NCI-H510A treated with DMSO at 0.1 percent for 48 hours (cell line): ENCODE measurements at places on chromosomes 6 and 20.

- DNase-seq, result no peak
Observed at GRCh38 chr20:33874129-33874528, 63.0 kb downstream of the CHMP4B start.

GRCh38 chr6:41505122-41506049, 40.8 kb upstream of the FOXP4 start:
- DNase-seq, result peak; percentile 57

GRCh38 chr20:51386586-51386985, 155.9 kb downstream of the NFATC2 start:
- no peak for DNase-seq

DNA sequence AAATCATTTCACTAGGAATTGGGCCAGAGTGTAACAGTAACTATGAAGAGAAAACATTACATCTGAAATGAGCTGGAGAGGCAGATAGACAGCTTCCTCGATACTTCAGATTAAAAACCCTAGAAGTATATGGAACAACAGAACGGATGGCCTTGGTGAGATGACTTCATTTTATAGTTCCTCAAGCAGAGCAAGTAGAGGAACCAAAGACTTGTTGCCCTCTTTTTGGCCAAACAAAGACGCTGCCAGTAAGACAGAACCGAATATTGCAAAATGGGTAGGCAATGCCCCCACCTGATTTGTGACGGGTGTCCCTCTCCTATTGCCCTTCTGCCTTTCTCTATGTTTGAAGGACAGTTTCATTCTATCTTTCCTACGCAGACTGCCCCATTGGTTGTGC, 53.5 kb downstream of the AGPAT4 start:
- DNase-seq, result no peak

- peak; percentile 73 for DNase-seq
Observed at GRCh38 chr20:13105864-13106457, 97.2 kb downstream of the SPTLC3 start.

GRCh38 chr6:45757443-45758130, 258.1 kb downstream of the CLIC5 start:
- no peak for DNase-seq

DNA sequence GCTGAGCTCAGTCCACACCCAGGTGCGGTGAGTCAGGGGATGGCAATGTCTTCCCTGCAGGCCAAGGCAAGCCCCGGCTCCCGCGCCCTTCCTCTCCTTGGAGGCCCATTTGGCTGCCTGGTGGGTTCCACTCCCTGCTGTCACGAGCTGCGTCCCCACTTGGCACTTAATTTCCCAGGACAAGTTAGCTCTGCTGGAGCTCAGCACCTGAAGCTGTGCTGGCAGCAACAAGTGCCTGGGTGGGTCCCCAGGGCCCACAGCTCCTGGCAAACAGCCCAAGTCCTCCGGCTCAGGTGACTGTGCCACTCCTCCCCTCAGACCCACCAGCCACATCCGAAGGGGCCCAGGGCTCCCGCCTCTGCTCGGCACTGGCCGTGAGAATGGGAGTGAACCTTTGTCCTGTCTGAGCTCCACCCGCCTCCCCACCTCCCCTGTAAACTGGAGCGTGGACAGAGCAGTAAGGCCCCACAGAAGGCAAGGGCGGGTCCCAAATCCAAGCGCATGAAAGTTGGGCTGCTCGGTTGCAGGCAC, 16.9 kb downstream of the LAMA5 start:
- no peak for DNase-seq

GRCh38 chr6:10713962-10714361, 8.9 kb upstream of the TMEM14C start:
- no peak for DNase-seq

DNA sequence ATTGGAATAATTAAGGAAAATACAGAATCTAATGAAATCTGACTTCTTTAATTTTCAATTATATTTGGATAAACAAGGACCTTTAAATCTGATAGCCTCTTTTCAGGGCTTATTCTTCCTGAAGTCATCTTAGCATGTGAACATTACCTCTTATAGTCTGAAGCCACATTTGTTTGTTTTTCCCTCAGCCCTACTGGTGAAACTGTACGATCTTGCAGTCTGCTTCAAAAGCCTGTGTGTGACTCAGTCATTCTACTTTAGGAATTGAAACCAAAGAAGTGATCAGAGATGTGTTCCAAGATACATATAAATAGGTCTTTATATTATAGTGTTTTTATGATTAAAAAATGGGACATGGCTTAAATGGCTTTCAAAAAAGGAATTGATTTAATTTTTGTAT, 67.5 kb downstream of the MACROD2 start:
- DNase-seq, result peak; percentile 42

GRCh38 chr20:33992145-33992922, 1.4 kb upstream of the RALY start:
- no peak for DNase-seq

- DNase-seq, result peak; percentile 46
Observed at GRCh38 chr6:38012573-38012972, 193.0 kb downstream of the ZFAND3 start.

DNA sequence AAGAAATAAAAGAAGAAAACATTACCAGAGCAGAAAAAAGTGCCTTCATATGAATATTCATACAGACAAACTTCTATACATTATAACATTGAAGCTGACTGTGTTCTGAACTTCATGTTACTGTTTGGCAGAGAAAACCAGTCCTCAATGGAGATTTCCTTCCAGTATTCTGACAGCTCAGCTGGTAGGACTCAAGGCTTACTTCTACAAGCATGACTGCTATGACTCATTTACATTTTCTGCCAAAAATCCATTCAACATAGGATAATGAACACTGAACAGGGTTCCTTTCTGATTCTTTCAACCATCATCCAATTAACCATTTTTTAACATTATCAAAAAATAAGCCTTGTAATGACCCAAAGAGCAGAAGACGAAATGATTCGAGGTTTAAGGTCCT, 25.4 kb downstream of the COL9A1 start:
- no peak for DNase-seq

DNA sequence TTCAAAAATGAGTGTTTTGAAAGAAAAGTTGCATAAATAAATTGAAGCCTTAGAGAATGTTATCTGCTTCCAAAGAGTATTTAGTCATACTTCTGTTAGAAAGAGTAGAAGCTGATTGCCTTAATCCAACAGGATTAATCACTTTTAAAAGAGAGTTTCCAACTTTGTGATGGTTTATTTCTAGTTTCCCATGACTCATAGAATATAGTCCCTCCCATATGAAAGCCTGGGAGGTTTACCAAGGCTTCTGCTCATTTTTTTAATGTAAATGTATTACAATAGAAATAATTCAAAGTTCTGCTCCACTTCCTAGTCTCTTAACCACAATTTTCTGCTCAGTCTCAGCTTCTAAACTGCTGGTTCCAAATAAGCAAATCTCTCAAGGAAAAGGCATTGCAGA, 118.0 kb upstream of the IRAK1BP1 start:
- no peak for DNase-seq

DNA sequence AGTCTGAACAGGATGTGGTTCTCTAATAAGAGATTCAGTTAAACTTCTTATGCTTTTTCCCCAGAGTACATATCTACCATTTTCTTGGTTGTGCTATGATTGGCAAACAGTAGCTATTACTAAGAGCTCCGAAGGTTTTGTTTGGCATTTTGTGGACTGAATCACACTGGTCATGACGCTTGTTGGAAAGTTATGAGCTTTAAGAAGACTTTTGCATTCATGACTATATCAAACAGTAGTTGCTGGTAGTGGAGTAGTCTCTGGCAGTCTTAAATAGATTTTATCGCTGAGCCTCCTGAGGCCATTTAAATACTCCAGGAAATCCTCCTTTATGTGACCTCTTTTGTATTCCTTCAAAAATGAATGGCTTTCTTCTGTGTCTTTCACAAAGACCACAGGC, 40.8 kb downstream of the CCDC170 start:
- DNase-seq, result no peak

- DNase-seq, result no peak
Observed at GRCh38 chr6:52900536-52900935, 9.0 kb downstream of the GSTA3 start.

DNA sequence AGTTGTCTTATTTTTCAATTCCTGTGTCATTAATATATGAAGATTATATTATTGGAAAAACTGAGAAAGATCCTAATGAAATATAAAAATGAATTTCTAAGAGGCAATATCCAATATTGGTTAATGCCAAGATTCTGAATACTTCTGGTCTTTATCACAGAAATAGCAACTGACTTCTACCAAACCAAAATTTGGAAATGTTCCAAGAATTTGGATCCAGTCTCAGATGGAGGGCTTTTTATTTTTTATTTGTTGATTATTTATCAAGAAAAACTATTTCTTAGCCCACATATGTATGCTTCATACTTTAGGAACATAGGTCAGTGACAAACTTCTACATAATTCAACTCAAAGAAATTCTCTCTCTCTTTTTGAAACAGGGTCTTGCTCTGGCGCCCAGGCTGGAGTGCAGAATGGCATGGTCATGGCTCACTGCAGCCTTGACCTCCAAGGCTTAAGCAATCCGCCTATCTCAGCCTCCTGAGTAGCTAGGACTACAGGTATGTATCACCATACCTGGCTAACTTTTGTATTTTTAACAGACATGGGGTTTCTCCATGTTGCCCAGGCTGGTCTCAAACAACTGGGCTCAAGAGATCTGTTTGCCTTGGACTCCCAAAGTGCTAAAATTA, 13.1 kb downstream of the NUP43 start:
- DNase-seq, result no peak

DNA sequence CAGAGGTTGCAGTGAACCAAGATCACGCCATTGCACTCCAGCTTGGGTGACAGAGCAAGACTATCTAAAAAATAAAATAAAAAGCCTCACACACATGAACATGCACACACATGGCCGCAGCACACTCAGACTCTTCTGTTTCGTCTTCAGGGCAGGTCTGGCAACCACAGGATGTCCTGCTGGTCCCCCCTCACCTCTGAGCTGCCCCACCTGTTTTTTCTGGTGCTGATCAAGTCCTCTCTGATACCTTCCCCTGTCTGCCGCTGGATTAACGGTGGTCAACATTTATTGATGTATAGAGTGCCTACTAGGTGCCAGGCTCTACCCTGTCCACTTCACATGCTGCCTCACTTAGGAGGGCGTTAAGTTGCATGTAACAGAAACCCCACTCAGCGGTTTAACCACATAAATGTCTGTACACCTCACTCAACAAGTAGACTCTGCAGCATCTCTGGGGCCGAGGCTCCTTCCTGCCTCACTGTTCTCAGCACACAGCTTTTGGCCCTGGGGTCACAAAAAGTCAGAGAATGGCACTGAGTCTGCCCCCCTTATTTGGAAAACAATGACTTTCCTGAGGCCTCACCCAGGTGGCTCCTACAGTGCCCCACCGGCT, 4.5 kb upstream of the AP5S1 start:
- DNase-seq, result no peak

- peak; percentile 49 for DNase-seq
Observed at GRCh38 chr20:52150440-52151258, 40.9 kb downstream of the ZFP64 start.

- peak; percentile 1 for DNase-seq
Observed at GRCh38 chr20:2006452-2007361, 12.8 kb upstream of the PDYN start.

GRCh38 chr20:35942243-35942642, 12.1 kb downstream of the SCAND1 start:
- DNase-seq, result no peak

DNA sequence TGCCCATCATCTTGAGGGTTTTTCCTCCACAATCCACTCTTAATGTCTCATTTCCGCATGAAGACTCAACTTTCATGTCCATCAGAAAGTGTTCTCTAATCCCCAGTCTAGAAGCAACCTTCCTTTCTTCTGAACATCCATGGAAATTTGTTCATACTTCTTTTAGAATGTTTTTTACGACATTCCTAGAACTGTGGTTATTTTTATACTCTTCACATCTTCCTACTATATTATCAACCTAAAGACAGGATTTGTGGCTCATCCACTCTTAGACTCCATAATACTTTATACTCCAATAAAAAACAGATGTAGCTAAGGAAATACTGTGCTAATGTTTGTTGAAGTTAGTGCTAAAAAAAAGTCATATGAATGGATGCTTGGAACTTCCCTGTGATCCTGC, 1.4 kb upstream of the CAP2 start:
- DNase-seq, result no peak

DNA sequence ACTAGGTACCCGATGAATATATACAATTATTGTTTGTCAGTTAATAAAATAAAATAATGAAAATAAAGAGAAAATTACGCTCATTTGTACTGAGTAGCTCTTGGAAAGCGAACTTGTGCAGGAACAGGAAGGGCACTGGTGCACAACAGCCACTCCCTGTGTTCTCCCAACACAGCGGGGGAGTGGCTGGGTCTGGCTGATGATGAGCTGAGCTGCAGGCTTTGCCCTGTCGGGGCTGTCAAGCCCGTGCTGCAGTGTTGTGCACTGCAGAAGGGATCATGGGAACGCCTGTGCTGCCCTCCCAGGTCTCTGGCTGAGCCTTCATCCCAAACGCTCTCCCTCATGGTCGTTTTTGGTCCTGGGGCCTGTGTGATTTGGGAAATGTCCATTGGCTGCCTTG, 131.7 kb upstream of the MAP3K4 start:
- no peak for DNase-seq

DNA sequence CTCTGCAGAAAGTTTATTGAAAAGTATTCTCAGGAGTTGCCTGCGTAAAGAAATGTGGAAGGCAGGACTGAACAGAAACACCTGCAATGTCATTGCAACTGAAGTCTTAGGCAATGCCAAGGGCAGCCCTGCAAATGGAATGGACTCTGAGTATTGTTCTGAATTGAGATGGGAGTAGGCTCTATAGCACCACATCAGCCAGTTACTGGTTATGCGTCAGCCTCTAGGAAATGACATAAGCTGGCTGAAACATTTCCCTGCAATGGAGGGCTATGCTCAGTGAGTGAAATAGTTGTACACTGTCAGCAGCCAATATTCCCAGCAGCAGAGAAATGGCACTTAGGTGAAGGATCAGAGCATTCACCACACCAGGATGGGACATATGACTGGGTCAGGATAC, 13.8 kb upstream of the GJE1 start:
- DNase-seq, result no peak

DNA sequence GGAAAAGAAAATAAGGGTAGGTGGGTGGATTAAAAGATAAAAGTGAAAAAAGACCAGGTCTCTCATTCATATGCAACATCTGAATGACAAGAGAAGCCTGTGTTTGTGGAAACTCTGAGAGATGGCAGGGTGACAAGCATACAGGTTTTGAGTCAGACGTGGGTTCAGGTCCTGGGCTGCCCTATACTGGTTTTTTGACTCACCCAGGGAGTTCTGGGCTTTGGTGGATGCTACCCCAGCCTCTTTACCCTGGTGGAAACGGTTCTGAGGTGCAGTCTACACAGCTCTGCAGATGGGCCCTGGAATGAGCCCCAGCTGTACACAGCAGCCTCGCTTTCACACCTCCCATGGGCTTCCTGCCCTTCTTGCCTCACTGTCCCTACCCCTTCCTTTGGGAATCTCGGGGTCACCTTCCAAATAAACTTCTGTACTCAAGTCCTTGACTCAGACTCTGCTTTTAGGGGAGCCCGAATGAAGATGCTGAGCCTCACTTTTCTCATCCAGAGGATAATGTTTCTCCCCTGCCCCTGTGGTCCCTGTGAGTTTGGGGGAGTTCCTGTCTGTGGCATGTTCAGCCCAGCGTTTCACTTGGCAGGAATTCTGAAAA, 77.7 kb upstream of the CLDN20 start:
- no peak for DNase-seq
